Activated T-helper 2 cell treated with anti-CD3 and anti-CD28 coated beads, Interferon-gamma antibody, Interleukin-2, Interleukin-4, amounts not matched to agents 10 μg/mL and 5 μg/mL and 100 μg/mL, durations not matched to agents 14 hours and 24 hours and 36 hours (primary cell): ENCODE measurements at places on chromosomes 2 and 18. TPM values are rescaled to one million over a fixed set of nuclear protein-coding genes. Genes with fewer than 3 reads are reported as not detected.

TTC32 gene
- 14.8 TPM in 2 replicates for total RNA-seq

ADAM23 gene
- total RNA-seq, result 0.23 and 0.25 TPM in 2 replicates

MAL gene
- 101 and 117 TPM in 2 replicates for total RNA-seq

MALL gene
- 2.0 and 2.3 TPM in 2 replicates for total RNA-seq
